Stimulated activated CD4-positive, alpha-beta T cell treated with anti-CD3 and anti-CD28 coated beads, Interleukin-1b, Interleukin-23, amount 100 ng/mL, for 1 hour (primary cell): ENCODE measurements at places on chromosomes 1 and 21.

GRCh38 chr1:44636688-44637598 lies 37.3 kb downstream of the TMEM53 start:
- DNase-seq, result no peak

GRCh38 chr1:76494807-76495206 lies 372.5 kb upstream of the ST6GALNAC5 start:
- DNase-seq, result no peak

DNA sequence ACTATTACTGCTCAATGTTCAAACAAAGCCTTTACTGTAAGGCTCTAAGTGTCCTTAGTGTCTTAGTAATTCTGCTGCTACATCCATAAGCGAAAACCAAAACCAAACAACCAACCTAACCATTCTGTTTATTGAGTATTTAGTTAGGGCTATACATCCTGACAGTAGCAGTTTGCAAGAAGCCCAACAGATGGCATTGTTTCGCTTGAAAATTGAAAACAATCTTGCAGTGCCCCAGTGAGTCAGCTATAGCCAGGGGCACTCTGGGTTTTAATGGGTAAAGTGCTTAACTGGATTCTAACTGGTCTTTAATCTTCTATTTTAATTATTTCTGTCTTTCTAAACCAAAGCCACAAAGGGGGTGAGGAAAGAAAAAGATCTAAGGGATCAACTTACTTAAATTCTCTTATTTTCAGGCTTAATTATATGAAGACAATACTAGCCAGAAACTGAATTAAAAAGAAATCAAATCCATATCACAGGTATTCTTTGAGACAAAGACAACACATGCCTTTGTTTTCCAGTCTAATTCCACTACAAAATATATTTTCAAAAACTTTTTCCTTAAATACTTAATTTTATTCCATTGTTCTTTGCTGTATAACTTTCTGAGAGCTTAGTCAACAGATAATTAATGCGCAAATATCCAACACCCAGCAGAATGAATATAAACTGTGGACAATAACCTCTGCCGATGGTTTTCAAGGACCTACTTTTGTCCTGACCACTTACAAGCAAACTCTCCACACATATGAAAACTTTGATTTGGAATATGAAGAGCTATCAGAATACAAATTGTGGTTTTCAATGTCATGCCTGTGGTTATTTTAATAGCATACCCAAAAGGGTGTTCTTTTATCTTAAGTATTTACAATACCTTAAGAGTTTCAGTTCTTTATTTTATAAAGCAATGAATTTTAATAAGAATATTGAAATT lies 15.2 kb downstream of the POGZ start:
- peak; percentile 14 for DNase-seq

DNA sequence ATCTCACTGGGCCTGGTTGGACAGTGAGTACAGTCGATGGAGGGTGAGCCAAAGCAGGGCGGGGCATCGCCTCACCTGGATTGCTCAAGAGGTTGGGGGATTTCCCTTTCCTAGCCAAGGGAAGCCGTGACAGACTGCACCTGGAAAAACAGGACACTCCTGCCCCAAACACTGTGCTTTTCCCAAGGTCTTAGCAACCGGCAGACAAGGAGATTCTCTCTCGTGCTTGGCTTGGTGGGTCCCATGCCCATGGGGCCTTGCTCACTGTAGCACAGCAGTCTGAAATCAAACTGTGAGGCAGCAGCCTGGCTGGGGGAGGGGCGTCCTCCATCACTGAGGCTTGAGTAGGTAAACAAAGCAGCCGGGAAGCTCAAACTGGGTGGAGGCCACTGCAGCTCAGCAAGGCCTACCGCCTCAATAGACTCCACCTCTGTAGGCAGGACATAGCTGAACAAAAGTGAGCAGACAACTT lies 11.3 kb downstream of the C1orf105 start:
- no peak for DNase-seq

DNA sequence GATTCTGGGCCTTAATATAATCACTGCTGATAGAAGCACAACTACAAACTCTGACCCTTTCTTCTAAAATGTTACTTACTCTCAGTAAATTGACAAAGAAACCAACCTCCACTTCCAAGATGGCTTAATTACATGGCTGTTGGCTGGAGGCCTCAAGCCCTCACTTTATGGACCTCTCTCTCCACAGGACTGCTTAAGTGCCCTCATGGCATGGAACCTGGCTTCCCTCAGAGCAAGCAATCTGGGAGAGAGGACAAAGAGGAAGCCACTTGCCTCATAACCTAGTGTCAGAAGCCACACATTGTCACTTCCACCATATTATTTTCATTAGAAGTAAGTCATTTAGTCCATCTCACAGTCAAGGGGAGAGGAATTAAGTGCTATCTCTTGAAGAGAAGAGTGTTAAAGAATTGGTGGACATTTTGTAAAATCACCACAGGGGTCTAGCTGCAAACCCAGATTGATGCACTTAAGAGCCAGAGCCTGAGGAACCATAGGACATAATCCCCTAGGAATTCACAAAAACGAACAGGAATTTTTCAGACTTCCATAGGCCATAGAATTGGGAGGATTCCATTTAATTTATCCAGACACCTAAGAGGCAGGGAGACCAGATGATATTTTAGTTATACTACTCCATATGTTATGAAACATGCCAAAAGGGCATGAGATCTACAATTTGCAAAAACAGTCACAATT lies 97.5 kb upstream of the TNFSF4 start:
- DNase-seq, result no peak

DNA sequence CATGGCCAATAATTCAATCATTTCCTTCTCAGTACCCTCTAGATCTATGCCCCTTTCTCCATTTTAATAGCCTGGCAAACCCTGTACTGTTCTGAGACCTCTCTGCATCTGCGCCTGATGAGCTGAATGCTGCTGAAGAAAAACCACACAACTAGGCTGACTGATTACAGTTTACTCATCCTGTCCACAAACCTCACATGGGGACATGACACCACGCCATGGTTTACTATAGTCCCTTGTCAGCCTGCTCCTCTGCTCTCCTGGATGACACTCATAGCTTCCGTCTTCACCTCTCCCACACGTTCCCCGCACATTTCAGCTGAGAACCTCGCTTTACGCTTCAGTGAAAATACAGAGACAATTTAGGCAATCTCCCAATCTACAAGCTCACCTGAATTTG lies 59.7 kb downstream of the DESI2 start:
- DNase-seq, result no peak

- DNase-seq, result no peak
These were observed 89.6 kb downstream of the NAV1 start for GRCh38 chr1:201628490-201628889.

DNA sequence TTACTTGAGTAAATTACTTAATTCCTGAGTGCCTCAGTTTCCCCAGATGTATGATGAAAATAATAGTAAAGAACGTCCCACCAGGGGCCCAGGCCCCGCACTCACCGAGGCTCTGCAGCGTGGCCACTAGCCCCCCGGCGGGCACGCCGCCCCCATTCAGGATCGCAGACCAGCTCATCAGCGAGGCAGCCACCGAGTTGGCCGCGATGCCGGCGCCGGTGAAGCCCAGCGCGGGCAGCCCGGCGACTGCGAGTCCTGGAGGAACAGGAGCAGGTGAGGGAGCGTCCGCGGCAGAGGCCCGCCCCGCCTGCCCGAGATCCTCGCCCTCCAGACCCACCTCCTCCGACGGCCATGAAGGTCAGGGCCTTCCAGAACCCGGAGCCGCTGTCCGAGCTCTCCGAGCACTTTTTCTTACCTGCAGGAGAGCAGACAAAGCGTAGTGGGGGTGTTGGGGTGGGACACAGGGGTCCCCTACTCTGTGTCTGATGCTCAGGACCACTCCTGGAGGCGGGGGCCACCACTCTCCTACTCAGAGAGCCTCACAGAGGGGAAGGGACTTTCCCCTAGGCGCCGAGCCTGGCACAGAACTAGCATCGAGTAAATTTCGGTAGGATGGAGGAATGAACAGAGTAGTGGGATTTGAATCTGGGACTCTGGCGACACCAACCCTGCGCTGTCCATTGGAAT lies 3.7 kb downstream of the IFI6 start:
- DNase-seq, result no peak

- no peak for DNase-seq
These were observed 8.8 kb upstream of the KCNC4 start for GRCh38 chr1:110201157-110201825.

DNA sequence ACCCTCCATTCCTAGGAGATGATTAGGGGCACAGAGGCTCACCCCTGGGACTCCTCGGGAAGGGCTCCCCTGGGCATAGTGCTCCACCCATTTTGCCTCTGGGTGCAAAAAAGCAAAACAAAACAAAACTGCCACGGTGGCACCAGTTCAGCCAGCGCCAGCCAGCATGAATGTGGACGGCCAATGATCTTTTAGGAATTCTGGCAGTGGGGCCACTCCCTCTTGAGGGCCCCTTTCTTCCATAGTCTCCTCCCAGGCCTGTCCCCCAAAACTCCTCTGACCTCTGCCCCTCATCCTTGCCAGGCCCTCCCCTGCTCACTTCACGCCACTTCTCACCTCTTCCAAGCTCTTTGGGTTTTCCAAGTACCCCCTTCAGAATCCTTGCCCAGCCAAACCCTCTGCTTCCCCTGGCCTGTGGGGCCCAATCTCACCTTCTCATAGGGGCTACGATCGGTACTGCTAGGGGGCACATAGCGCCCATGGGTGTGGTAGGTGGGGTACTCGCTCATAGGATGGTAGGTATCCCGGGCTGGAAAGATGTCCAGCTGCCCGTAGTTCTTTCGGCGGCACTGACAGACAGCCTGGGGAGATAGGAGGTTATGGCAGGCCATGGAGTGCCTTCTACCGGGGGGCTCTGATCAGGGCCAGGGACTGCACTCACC lies 13.3 kb downstream of the TRIM46 start:
- DNase-seq, result no peak

- no peak for DNase-seq
These were observed 64.0 kb downstream of the CTH start for GRCh38 chr1:70475023-70475422.

GRCh38 chr1:179823693-179824092 lies 53.9 kb downstream of the TOR1AIP2 start:
- DNase-seq, result no peak

DNA sequence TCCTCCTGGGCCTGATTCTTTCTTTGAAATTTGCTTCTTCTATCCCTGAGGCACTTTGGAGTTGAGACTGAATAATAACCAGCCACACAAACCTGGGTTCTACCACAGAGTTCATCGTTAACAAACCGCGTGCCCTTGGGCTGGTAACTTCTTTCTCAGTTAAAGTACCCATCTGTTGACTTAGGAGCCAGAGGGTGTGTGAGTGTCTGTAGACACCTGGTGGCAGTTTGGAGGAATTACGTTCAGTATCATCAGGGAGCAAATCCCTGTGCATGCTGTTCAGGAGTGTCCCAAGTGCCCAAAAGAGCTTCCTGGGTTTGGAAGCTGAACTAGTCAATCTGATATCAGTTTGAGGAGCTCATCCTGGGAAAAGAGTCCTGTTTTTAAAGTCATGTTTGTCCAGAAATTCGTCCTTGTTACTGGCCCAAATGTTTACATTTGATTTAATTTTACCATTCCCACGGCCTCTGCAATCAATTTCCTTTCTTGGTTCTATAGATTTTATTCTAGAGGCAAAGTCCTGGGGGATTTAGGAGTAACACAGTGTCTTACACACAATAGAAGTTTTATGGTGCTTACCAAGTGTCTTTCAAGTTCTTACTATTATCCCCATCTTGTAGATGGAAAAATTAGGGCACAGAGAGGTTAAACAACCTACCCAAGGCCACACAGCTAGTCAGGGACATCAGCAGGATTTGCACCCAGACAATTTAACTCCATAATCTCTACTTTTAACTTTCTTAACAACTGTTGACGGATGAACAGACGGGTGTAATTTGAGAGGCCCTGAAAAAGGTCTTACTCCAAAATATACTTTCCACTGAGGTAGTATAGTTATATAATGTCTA lies 26.7 kb upstream of the RPTN start:
- peak; percentile 12 for DNase-seq

DNA sequence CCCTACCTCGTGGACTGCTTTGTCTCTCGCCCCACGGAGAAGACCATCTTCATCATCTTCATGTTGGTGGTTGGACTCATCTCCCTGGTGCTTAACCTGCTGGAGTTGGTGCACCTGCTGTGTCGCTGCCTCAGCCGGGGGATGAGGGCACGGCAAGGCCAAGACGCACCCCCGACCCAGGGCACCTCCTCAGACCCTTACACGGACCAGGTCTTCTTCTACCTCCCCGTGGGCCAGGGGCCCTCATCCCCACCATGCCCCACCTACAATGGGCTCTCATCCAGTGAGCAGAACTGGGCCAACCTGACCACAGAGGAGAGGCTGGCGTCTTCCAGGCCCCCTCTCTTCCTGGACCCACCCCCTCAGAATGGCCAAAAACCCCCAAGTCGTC lies 2.0 kb downstream of the GJA4 start:
- DNase-seq, result no peak

GRCh38 chr1:201294876-201295275 lies 11.6 kb downstream of the PKP1 start:
- no peak for DNase-seq

DNA sequence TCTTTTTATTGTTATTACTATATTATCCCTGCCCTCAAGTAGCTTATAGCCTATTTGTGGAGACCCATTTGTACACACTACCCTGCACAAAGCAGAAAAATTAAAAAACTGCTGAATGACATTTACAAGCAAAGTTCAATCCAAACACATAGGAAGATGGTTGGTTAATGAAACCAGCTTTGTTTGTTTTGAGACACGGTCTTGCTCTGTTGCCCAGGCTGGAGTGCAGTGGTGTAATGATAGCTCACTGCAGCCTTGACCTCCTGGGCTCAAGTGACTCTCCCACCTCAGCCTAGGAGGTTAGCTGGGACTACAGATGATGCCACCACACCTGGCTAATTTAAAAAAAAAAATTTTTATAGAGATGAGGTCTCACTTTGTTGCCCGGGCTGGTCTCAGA lies 31.6 kb downstream of the TGFB2 start:
- no peak for DNase-seq

- DNase-seq, result no peak
These were observed 52.3 kb upstream of the MRPS6 start for GRCh38 chr21:34020983-34021553.

DNA sequence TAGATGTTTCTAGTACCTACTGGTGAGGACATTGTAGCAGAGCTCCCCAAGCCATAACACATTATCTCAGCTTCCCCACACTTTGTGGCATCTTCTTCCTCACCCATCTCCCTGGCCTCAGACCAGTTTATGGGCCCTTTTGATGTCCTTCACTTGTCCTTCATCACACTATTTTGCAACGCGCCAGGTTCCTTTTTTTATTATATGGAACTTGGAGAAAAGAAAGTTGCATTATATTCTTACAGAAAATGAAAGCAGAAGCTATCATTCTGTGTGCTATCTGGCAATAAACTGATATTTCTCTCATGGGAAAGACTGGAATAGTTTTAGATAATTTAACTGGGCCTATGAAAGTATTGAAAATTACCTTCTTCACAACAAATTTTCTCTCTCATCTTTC lies 196.9 kb upstream of the ETV3 start:
- DNase-seq, result no peak

GRCh38 chr1:176609556-176610408 lies 146.8 kb downstream of the PAPPA2 start:
- DNase-seq, result no peak
